ENCODE measurements at places on chromosomes 2 and 18. TPM values are rescaled to one million over a fixed set of nuclear protein-coding genes. Genes with fewer than 3 reads are reported as not detected.

PLB1 gene
- polyA plus RNA-seq: 0.38 TPM

- no peak for DNase-seq
These were observed 268.4 kb downstream of the ATAD2B start for GRCh38 chr2:23658466-23658942.

- DNase-seq: no peak
These were observed 79.0 kb downstream of the CRACDL start for GRCh38 chr2:98857001-98857400.

B3GNT7 gene
- 0.06 TPM for polyA plus RNA-seq

GRCh38 chr18:45554389-45554737 is 60.9 kb upstream of the SLC14A2 start:
- no peak for DNase-seq

DNA sequence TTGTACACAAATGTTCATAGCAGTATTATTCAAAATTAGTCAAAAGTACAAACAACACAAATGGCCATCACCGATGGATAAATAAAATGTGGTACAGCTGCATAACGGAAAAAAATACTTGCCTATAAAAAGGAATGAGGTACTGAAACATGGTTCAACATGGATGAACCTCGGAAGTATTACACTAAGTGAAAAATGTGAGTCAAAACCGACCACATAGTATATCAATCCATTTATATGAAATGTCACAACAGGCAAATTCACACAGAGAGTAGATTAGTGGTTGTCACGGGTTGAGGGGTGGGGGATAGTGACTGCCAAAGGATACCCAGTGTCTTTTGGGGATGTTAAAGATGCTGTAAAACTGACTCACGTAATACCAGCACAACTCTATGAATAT is 3.5 kb downstream of the SS18 start:
- DNase-seq: no peak
